ENCODE measurements at places on chromosomes 3 and 15.

GRCh38 chr3:184670091-184670602, 41.7 kb downstream of the MAGEF1 start:
- no peak for DNase-seq

GRCh38 chr15:31049682-31050615, 51.6 kb downstream of the TRPM1 start:
- DNase-seq: no peak

DNA sequence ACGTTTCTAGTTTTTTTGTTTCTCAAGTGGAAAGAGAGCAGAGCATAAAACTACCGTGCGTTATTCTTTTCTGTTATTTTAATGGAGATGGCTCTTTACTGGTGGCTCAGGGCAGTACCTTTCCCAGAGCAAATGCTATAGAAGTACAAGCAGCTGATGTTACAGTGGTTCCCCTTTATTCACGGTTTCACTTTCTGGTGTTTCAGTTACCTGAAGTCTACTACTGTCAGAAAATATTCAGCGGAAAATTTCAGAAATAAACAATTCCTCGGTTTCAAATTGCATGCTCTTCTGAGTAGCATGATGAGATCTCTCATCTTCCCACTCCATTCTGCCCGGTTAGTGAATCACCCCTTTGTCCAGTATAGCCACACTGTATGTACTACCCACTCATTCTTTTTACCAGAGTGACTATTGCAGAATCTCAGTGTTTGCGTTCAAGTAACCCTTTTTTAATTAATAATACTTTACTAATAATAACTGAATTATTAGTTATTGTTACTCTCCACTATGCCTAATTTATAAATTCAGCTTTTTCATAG, 597.5 kb upstream of the ROBO2 start:
- DNase-seq: no peak

DNA sequence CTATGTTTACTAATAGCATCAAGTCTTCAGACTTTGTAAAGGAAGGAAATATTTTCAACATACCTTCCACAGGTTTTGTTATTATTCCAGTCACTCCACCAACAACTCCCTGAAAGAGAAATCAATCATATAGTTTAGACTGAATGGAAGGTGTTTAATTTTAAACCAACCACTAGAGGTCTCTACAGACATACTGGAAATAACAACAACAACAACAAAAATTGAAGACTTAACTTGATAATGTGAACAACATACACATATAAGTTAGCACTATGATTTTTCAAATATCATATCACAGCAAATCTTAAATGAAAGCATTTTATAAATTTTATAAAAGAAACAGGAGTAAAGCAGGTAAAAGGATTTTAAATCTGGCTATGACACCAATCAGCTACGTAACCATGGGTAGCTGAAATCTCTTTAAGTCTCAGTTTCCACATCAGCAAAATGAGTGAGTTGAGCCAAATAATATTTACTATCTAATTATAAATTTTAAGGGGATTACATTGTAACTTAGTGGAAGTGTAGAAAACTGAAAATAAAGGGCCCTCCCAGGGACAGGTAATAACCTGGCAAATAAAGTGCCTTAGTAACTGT, 188.2 kb downstream of the VPS13C start:
- no peak for DNase-seq

GRCh38 chr3:9349321-9350117, 13.3 kb upstream of the THUMPD3 start:
- no peak for DNase-seq

DNA sequence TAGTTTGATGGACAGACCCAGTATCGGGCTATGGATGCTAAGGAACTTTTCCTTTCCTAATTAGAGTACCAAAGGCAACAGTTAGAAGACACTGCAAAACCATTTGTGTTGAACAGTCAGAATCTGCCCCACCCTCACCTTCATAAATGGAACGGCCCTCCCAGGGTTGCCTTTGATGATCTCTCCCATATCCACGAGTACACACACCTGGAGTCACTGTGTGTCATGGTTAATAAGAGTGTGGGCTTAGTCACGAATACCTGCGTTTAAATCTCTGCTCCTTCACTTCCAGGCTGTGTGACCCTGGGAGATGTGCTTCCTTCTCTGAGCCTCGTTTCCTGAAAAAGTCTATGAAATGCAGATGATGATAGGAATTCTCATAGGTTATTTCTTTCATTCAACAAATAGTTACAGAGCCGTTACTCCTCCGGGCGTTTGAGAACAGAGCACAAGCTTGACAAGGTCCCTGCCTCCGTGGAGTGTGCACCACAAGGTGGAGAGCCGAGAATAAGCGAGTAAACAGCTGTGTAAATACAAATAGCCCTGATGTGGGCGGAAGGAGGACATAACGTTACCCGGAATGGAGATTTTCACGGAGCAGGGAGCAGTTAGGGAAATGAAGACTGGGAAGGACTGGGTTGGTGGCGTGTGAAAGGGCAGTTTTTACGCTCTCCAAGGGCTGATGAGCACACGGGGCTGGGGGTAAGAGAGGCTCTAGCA, 6.7 kb downstream of the SLC51A start:
- DNase-seq: no peak

DNA sequence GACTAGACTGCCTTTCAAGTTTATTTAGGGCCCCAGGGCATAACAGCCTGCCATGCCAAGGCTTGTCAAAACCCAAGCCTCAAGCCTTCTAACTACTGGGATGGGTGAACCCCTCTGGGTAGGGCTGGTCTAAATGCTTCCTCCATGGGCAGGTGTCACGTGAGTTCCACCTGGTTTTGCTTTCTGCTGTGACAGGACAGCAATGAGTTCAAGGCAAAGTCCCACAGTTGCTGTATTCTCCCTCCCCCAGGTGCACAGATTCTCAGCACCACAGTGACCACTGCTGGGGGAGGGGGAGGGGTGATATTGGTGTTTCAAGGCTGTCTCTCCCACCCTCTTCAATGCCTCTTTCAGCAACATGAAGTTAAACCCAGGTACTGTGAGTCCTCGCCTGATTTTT, 46.9 kb upstream of the UBE2Q2 start:
- no peak for DNase-seq

DNA sequence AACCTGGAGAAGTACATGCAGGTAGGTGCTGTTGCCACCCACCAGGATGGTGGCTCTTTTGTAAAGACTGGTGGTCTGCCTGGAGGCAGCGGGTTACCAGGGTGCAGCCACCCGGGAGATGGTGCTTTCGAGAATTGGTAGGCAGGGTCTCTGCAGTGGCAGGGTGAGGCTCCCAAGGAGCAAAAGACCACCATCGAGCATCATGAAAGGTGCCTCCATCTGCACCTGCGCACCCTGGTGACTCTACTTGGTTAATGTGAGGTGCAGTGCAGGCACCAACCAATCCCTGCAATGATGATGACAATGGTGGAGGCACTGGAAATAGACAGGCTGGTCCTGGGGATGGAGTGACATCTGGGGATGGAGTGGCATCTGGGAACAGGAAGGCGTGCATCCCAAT, 236.7 kb downstream of the ADAMTS17 start:
- DNase-seq: no peak

DNA sequence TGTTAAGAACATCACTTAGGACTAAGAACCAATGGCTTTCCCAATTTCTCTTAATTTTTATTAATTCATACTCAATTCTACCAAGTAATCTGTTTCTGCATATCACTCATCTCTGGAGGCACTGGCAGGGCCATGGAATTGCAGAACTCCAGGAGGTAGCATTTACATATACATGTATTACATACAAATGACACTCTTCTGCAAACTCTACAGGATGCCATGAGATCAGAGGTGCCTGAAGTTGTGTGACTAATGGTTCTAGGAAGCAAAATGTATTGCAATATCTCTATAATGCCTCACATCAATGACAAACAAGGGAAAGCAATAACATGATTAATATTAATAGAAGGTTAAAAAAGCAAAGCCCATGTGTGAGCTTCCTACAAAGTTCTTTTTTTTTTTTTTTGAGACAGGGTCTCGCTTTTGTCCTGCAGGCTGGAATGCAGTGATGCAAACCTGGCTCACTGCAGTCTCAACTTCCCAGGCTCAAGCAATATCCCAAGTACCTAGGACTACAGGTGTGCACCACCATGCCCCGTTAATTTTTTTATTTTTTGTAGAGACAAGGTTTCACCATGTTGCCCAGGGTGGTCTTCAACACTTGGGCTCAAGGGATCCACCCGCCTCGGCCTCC, 33.0 kb downstream of the DENND6A start:
- DNase-seq: no peak

GRCh38 chr3:177281292-177282118, 84.2 kb upstream of the TBL1XR1 start:
- DNase-seq: no peak

GRCh38 chr3:30662836-30663235, 56.4 kb downstream of the TGFBR2 start:
- no peak for DNase-seq

All from activated naive CD8-positive, alpha-beta T cell treated with anti-CD3 and anti-CD28 coated beads, Interleukin-2, amount 50 U/mL, for 16 hours (primary cell).